Karpas-422 (cell line): ENCODE measurements at places on chromosomes 5 and 9.

- no peak for DNase-seq
- no peaks in the 10 kb centered on the region for H3K27me3 ChIP-seq
- no peaks in the 10 kb centered on the region for H3K36me3 ChIP-seq
- no peak overlapping the region for H3K27ac ChIP-seq
- no peaks in the 10 kb centered on the region for H3K4me1 ChIP-seq
Observed at GRCh38 chr5:16418471-16418922, 47.1 kb downstream of the ZNF622 start.

GRCh38 chr9:71748280-71748743, 20.0 kb downstream of the CEMIP2 start:
- H3K36me3 ChIP-seq: no peaks in the 10 kb centered on the region
- no peaks in the 10 kb centered on the region for H3K27me3 ChIP-seq
- H3K4me3 ChIP-seq: no peak overlapping the region
- H3K4me1 ChIP-seq: no peaks in the 10 kb centered on the region

- no peaks in the 10 kb centered on the region for H3K27me3 ChIP-seq
- no peak overlapping the region for H3K27ac ChIP-seq
- H3K4me1 ChIP-seq: no peaks in the 10 kb centered on the region
Observed at GRCh38 chr5:111854186-111854585, 97.2 kb upstream of the NREP start.

DNA sequence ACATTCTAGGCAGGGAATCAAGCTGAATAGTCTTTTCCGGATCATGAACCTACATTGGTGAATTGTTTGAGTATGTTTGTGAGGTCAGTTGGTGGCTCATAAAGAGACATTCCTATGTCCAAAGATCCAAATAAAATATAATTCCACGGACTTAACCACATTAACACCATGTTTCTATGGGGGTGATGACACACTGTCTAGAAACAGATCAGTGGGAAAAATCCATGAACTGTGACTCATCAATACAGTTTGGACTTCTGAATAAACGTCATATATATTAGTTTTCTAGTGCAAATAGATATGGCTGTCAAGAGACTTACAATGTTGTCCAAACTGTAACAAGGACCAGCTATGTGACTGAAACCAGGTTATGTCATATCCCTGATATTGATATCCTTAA, 509.9 kb upstream of the TYRP1 start:
- H3K27me3 ChIP-seq: no peaks in the 10 kb centered on the region
- no peak overlapping the region for H3K27ac ChIP-seq
- H3K4me3 ChIP-seq: no peak overlapping the region
- H3K36me3 ChIP-seq: no peaks in the 10 kb centered on the region
- DNase-seq: no peak

DNA sequence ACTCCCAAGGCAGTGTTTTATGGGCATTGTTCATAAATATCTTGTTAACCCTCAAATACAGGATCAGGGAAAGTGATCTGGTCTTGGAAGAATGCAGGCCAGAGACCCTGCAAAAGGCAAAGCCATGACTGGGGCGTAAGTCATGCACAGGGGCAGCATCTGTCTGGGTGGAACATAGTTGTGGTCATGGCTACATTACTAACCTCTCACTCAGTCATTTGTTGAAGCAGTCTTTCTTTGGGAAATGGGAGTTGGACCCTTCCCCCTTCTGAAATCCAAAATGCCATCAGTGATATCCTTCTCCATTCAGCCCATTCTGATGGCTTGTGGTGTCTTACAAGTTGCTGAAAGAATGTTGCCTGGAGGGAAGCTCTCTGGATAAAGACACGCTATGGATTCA, 68.1 kb downstream of the GDNF start:
- DNase-seq: no peak
- no peaks in the 10 kb centered on the region for H3K36me3 ChIP-seq

- H3K27ac ChIP-seq: no peak overlapping the region
- H3K4me1 ChIP-seq: no peaks in the 10 kb centered on the region
- no peaks in the 10 kb centered on the region for H3K36me3 ChIP-seq
- no peak for DNase-seq
- H3K27me3 ChIP-seq: no peaks in the 10 kb centered on the region
- H3K4me3 ChIP-seq: no peak overlapping the region
Observed at GRCh38 chr5:9454012-9454481, 91.8 kb downstream of the SEMA5A start.

GRCh38 chr9:5470122-5470521, 19.8 kb downstream of the CD274 start:
- no peak for DNase-seq
- peaks cover 20% of the 10 kb centered on the region for H3K4me1 ChIP-seq
- no peaks in the 10 kb centered on the region for H3K36me3 ChIP-seq
- H3K27me3 ChIP-seq: no peaks in the 10 kb centered on the region

DNA sequence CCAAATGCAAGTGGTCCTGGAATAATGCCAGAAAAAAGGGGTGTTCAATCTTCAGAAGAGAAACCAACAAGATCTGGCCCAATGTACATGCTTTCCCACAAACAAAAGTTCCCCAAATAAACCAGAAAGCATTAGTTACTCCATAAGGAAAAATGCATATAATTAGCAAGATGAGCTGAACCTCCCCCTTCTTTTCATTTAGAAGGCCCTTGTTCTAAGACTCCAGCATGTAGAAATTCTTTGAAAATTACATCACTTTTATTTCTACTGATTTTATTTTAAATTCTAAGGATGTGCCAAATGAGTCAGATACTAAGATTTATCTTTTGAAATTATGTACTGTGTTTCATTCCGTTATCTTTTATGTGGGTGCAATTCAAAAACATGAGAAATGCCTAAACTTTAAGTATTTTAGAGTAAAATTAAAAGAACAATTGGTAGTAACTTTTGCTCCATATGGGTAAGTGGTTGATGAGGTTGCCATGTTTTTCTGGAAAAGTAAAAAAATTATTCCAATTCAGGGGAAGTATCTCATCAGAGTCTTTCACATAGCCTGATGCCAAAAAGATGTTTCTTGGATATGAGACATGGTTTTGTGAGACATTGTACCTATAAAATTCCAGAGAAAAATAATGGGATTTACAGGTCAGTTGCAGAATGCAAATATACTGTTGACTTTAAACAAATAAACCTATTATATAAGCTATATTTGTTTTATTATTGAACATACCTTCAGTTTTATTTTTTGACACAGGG, 106.5 kb upstream of the CCDC112 start:
- no peak overlapping the region for H3K4me3 ChIP-seq
- DNase-seq: no peak
- no peaks in the 10 kb centered on the region for H3K36me3 ChIP-seq
- no peak overlapping the region for H3K27ac ChIP-seq

- H3K4me1 ChIP-seq: peaks cover 25% of the 10 kb centered on the region
- H3K27ac ChIP-seq: peak overlapping the region; percentile 84
- DNase-seq: peak; percentile 88
- H3K27me3 ChIP-seq: no peaks in the 10 kb centered on the region
- no peaks in the 10 kb centered on the region for H3K36me3 ChIP-seq
- H3K4me3 ChIP-seq: peak overlapping the region; percentile 81
Observed at GRCh38 chr5:108381350-108381953, 446 bp downstream of the FBXL17 start.

DNA sequence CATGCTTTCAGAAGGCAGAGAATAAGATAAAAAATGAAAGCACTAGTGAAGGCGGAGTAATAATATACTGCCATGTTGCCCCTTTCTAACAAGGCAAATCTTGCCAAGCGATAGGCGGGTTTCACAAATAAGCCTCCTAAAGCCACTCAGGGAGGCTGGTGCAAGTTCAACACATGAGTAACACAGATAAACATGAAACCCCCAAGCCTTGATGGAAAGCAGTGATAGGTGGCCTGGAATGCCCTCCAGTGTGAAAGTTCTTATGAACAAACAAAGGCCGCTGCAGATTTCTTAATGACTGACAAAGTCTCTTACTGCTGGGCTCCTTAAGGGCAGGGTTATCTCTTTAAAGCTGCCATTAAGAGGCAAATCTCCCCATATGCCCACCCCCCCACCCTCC, 154.7 kb downstream of the ZDHHC21 start:
- H3K36me3 ChIP-seq: no peaks in the 10 kb centered on the region
- no peaks in the 10 kb centered on the region for H3K27me3 ChIP-seq
- H3K4me3 ChIP-seq: no peak overlapping the region

DNA sequence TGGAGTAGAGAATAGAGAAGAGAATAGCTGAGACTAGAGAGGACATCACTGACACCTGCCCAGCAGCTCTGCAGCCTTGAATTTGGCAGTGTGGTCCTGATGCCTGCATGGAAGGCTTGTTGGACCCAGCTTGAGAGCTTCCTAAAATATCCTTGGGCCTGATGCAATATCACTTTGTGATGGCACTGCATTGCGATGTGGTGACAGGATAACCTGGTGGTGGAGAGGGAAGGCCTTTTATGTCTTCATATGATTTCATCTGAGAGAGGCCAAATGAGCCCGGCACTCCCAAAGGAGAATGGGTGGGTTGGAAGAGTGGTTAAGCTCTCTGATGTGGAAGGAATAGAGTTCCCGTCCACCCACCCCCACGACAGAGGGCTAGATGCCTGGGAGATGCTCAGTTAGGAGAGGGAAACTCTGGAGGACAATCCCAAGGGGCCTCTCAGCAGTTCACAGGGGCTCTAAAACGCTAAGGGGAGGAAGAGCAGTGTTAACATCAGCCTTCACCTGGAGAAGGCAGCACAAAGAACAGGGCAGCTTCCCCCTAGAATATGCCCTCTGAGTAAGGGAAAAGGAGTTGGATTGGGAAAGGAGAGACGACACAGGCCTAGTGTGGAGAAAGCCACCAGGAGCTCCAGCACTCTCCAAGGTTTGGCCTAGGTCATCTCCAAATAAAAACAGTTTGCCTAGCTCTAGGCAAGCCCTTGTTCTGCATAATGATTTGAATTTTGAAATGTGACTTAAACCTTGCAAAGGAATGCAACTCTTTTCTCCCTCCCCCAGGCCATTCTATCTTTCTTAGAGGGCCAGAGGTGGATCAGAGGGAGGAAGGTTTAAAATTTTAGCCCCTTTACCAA, 99.8 kb upstream of the SSBP2 start:
- no peaks in the 10 kb centered on the region for H3K36me3 ChIP-seq
- no peak overlapping the region for H3K27ac ChIP-seq
- H3K27me3 ChIP-seq: no peaks in the 10 kb centered on the region
- H3K4me1 ChIP-seq: peaks cover 29% of the 10 kb centered on the region

- no peak overlapping the region for H3K27ac ChIP-seq
- no peaks in the 10 kb centered on the region for H3K27me3 ChIP-seq
- H3K4me3 ChIP-seq: no peak overlapping the region
- no peak for DNase-seq
Observed at GRCh38 chr5:92560698-92561401, 1020.2 kb downstream of the NR2F1-AS1 start.

GRCh38 chr9:9352877-9353481, 1259.8 kb downstream of the PTPRD start:
- no peaks in the 10 kb centered on the region for H3K4me1 ChIP-seq
- peak; percentile 47 for DNase-seq
- H3K4me3 ChIP-seq: no peak overlapping the region
- H3K36me3 ChIP-seq: no peaks in the 10 kb centered on the region
- H3K27ac ChIP-seq: no peak overlapping the region
- no peaks in the 10 kb centered on the region for H3K27me3 ChIP-seq

GRCh38 chr5:107676702-107677101, 6.0 kb upstream of the EFNA5 start:
- no peak overlapping the region for H3K27ac ChIP-seq
- DNase-seq: no peak
- no peaks in the 10 kb centered on the region; the same call in 1 of the 2 replicates for H3K27me3 ChIP-seq
- H3K36me3 ChIP-seq: no peaks in the 10 kb centered on the region

DNA sequence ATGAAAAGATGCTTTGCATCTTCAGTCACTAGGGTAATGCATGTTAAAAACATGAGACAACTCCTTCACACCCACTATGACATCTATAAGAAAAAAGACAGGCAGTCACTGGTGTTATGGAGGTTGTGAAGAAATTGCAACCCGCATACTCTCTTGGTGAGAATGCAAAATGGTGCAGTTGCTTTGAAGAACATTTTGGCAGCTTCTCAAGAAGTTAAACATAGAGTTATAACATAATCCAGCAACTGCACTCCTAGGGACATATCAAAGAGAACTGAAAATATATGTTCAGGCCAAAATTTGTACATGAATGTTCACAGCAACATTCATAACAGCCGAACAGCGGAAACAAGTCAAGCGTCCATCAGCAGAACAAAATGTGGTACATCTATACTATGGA, 46.3 kb upstream of the TBC1D9B start:
- no peak for DNase-seq
- H3K27ac ChIP-seq: no peak overlapping the region
- H3K36me3 ChIP-seq: no peaks in the 10 kb centered on the region
- H3K27me3 ChIP-seq: no peaks in the 10 kb centered on the region
- H3K4me1 ChIP-seq: no peaks in the 10 kb centered on the region

GRCh38 chr5:127400539-127400938, 109.9 kb downstream of the MEGF10 start:
- no peaks in the 10 kb centered on the region for H3K4me1 ChIP-seq
- no peak for DNase-seq
- no peak overlapping the region for H3K4me3 ChIP-seq
- H3K36me3 ChIP-seq: no peaks in the 10 kb centered on the region

- H3K4me1 ChIP-seq: no peaks in the 10 kb centered on the region
- DNase-seq: no peak
- no peak overlapping the region for H3K4me3 ChIP-seq
- H3K36me3 ChIP-seq: no peaks in the 10 kb centered on the region
Observed at GRCh38 chr5:167317884-167318283, 973.6 kb upstream of the WWC1 start.

DNA sequence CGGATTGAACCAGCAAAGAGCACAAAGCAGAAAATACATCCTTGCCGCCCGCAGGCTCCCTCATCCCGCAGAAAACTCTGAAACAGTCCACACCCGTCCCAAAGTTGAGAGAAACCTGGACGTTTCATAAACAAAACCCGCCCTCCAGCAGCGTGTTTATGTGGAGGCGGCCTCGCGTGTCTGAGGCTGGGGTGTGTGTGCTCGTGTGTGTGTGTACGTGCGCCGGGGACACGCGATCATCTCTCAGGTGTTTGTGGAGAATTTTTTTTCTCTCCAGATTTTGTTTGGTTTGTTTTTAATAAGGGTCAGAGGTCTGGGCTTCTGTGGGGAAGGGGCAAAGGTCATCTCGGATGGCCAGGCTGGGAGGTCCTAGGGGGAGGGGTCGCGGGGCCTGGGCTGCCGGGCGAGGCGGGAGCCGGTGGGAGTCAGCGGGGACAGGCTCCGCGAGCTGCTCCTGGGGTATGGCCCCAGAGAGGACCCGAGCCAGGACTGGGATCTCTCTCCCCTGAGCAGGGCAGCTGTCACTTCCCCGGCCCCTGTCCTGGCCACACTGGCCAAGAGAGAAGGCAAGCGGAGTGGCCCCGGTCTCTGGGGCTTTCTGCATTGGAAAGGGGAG, 206.4 kb downstream of the C9orf50 start:
- H3K4me3 ChIP-seq: peak overlapping the region; percentile 61; the same call in 1 of the 2 replicates
- no peak for DNase-seq
- H3K27me3 ChIP-seq: no peaks in the 10 kb centered on the region
- peaks cover 25% of the 10 kb centered on the region for H3K4me1 ChIP-seq
- no peak overlapping the region for H3K27ac ChIP-seq

GRCh38 chr5:78961743-78962142, 23.4 kb downstream of the ARSB start:
- DNase-seq: no peak
- H3K27ac ChIP-seq: no peak overlapping the region
- H3K4me1 ChIP-seq: no peaks in the 10 kb centered on the region
- H3K4me3 ChIP-seq: no peak overlapping the region
